Skin of body (tissue), 3 donors: ENCODE measurements at places on chromosomes 16 and 17.

DNA sequence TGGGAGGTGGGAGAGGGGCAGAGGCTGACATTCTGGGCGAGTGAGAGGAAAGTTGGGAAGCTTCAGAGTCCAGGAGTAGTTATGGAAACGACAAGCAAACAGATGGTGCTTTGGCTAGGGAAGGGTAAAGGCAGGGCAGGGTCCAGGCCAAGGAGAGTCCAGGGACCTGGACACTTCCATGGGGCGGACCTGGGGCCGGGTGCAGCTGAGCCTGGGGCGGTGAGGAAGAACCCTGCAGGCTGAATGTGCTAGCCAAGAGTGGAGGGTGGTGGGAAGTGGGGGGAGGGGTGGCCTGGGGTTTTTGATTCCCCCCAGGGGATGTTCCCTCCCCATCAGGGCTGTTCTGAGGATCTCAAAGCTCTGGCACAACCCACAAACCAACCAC is 2.6 kb downstream of the PPP1R9B start:
- DNase-seq: no peak

GRCh38 chr16:81095653-81095952 is 592 bp downstream of the GCSH start:
- no peak for DNase-seq

- DNase-seq: no peak
Measured at GRCh38 chr17:20315821-20316220, 151.5 kb downstream of the LGALS9B start.

DNA sequence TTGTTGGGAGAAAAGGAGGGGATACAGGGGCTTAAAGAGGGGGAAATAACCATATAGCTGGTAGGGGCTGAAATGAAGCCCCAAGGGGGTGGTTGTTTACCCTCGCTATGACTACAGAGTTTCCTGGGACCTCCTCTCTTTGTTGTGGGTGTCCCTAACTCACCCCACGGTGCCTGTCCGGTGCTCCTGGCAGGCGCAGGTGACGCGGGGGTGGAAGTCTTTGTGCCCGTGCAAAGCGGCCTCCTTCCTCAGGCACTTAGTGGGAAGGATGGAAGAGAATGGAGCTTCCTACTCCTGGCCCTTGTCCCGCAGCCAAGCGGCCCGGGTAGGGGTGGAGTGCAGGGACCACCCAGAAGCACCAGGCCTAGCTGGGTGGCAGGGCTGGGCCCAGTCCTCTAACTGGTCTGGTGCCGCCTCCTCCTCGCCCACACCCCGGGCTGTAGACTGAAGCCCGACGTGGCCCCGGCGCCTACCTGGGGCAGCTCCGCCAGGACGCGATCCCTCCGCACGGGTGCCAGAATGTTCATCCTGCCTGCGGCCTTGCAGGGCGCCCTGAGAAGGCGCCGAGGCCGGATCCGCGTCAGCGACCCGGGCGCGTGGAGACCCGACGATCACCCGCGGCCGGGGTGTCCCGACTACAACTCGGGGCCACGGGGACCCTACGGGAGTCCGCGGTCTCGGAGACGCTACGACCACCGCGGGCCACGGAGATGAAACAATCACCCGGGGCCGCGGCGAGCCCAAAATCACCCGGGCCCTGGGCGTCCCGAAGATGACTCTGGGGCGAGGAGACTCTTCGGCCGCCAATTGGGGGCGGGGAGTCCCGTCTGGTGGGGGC is 709 bp downstream of the RAB34 start:
- peak; percentile 37 for DNase-seq

DNA sequence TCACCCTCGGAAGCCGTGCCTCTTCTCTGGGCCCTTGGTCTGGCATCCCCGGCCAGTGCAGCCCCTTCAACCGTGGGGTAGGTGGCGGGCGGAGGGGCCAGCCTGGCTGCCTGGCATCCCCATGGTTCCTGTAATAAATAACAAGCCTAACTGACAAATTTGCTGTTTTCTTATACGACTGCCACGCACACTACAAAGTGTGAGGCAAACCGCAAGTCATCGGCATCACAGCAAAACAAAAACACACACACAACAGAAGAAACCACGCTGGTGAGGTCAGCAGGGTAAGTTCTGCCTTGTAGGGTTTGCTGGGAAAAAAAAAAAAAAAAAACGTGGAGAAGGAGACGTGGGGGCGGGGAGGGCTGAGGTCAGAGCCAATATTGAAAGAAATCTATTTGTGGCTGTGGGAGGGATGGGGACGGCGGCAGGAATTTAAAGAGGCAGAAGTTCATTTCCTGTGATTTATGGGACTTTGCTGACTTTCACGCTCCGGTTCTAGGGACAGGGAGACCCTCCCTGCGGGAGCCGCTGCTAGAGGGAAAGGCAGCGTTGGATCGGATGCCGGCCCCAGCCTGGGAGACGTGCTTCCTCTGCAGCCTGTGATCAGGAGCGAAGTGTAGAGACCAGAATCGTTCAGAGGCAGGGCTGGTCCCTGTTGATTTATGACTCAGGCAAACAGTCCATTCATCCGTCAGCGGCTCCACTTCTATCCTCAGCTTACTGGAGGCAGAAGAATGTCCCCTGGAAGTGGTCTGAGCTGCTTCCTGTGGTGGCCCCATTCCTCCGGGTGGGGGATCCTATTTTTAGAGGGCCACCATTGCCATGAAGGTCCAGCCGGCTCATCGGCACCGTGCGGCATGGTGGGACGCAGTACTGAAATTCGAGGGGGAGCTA is 162.8 kb downstream of the FOXL1 start:
- peak; percentile 50 for DNase-seq

DNA sequence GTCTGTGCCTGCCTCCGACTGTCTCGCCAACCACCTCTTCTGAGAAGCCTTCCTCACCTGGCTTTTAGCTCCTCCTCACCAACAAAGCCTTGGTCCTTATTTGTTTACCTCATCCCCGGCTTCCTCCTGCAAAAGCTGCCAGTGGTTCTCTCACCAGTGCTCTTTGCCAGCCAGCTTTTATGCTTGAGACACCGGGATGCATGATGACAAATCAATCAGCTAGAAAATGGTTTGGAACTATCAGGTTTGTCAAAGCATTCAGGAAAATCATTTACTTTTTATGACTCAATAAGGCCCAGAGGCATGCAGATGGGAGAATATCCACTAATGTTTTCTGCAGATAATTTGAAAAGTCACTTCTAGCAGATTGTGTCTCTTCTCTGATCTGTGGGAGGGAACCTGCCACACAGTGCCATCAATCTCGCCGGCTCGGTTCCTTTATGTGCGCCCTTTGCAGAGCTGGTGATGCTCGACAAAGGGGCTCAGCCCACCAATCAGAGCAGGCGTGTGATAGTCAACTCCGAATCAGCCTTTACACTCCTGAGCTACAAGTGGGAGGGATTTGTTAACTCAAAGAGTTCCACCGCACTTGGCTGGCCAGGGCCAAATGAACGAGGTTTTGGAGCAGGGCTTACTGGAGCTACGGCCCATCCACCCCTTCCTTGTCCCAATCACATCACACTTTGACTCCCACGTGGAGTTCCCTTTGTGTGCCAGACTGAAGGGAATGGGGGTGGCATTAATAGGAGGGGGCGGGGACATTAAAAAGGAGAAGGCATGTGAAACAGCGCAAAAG is 85.8 kb downstream of the MRC2 start:
- no peak for DNase-seq

GRCh38 chr16:24771132-24771778 is 41.8 kb downstream of the TNRC6A start:
- DNase-seq: no peak

GRCh38 chr17:67628580-67629013 is 89.1 kb upstream of the NOL11 start:
- no peak for DNase-seq
